T-helper 17 cell (primary cell): ENCODE measurements at places on chromosomes 7 and 10. TPM values are rescaled to one million over a fixed set of nuclear protein-coding genes. Genes with fewer than 3 reads are reported as not detected.

GRCh38 chr7:105980645-105981396 lies 17.8 kb downstream of the CDHR3 start:
- DNase-seq = no peak

DNA sequence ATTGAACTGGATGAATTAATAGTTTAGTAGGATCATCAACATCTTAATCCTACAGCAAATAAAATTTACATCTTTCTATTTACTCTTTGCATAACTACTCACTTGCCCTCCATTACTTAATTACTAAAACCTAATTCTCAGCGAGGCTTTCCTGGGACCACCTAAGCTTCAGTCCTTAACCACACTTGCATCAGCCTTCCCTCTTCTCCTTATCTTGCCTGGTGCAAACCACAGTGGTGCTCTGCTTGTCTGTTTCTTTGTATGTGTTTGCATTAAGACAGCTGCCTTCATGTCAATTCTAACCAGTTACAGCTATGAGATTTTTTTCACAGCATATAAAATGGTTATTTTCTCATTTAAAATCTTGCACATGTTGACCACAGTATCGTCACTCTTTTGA lies 72.6 kb upstream of the ZNF92 start:
- DNase-seq = no peak

DNA sequence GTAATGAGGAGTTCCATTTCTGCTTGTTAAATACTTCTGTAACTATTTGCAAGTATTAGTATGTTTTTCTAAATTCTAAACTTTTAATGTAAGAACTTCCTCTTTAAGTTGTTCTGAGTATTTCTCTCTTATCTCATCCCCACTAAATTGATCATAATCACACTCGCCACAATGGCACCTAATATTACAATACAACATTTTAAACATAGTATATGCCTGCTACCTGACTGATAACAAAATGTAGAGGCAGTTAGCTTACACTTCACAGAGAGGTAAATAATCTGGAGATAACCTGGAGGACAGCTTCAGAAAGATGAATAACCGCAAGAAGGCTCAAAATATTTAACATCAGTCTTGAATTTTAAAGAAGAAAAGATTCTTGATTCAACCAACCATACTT lies 48.6 kb downstream of the HIBADH start:
- no peak for DNase-seq

GRCh38 chr7:142323706-142324105 lies 65.8 kb upstream of the PRSS58 start:
- DNase-seq = no peak

The VWDE gene
- total RNA-seq = 5.8 TPM

The C10orf105 gene
- total RNA-seq = 0.31 TPM

The MPP7 gene
- total RNA-seq = 21.6 TPM
